ENCODE measurements at places on chromosomes 3 and 15. TPM values are rescaled to one million over a fixed set of nuclear protein-coding genes. Genes with fewer than 3 reads are reported as not detected.

DNA sequence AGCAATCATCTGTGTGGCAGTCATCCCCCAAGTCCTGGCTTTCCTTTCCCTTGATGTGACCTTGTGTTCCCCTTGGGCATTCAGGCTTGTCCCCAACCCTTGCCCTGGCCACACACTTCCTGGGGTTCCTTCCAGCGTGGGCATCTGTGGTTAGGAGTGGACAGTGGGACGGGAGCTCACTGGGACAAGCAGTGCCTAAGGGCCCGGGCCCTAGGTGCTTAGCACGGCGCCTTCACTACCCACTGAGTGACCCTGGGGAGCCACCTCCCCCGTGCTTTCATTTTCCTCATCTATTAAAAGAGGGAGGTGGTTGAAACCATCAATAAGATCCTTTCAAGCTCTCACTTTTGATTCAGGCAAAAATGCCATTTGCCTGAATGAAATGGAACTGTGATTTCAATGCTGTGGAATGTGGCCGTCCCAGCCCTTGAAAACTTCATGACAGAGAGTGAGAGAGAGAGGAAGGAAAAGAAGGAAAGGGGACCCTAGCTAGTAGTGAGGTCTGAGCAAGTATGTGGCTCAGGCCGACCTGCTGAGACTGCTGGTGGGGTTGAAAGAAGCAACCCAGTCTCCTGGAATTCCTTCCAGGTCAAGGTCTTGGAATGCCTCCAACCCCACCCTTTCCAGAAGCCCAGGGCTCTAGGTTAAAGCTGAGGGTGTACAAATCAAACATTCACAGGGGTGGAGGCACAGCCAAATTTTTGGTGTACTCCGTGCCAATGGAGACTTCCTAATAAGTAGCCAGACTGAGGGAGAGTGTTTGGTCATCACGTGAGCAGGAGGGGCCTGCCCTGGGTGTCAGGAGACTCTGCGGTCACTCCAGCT, 302.9 kb downstream of the TLE3 start:
- DNase-seq, result no peak

DNA sequence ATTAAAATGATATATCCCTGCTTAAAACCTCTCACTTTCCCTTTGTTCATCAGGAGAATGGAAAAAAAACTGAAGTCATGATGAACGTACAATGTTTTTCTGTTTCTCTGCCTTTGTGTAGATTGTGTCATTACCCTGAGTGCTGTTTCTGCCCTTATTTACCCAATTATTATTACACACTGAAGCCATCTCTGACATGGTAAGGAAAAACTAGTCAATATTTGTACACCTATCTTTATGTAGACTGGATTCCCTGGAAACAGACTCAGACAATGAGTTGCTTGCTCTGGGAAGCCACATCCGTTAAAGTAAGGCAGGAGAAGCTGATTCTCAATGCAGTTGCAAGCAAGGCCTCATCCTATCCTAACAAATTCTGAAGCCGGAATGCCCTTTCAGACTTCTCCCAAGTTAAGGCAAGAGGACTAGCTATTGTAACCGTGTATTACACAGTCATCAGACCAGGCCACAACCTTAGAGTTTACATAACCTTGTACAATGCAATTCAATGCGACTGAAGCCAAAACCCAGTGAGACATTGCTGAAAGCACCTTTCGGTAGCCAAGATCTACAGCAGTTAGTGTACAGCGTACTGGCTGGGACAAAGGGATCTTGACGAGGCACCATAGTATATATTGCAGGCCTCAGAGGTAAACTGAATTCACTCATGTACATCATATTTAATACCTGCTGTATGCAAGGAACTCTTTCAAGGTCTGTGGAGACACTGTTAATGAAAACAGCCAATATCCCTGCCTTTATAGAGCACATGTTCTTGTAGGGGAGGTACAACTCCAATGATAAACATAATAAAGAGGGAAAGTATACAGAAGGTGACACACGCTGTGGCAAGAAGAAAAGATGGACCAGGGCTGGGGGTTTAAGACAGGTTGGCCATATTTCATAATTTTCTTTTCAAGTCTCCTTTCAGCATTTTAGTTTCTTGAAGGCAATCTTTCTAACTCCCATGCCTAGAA, 1040.8 kb upstream of the SEMA6D start:
- no peak for DNase-seq

DNA sequence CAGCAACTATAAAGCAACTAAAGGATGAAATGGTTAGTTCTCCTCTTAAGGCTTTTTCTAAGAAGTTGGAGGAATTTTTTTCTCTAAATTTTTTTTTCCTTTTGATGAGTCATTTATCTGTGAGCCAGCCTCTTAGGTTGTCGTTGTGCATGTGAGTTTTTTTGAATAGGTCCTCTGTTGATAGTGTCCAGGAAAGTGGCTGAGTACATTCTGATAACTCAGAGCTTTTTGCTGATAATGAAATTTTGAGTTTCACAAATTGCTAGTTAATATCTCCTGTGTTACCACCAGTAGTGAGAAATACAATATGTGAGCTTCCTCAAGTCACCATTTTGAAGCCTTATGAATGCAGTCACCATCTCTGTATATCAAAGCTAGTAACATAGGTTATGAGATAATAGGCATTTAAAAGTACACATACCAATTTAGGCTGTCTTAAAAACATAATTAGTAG, 7.1 kb upstream of the LXN start:
- no peak for DNase-seq

Gene PHC3
- 46.8 TPM for total RNA-seq

- no peak for DNase-seq
These were observed 36.8 kb downstream of the BDH1 start for GRCh38 chr3:197518881-197519421.

DNA sequence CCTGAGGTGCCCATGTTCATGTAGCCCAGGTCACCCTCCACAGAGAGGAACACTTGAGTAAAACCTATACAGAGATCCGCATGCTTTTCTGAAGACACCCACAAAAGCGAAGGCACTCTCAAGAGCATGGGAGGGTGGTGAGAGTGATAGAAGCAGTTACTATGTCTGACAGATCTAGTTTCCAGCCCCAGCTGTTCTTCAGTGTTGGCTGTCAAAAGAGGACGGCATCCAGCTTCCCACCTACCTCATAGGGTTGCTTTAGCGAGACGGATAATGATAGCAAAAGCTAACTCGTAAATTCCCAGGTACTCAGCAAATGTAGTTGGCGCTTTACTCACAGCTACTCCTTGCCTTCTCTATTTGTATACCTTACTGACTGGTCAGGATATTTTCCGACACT, 3.0 kb upstream of the MEX3B start:
- no peak for DNase-seq

Gene TF
- total RNA-seq, result 15.7 TPM

Gene KCNAB1
- total RNA-seq, result 3.7 TPM

Gene CHDH
- total RNA-seq, result 11.0 TPM

Gene ALG1L2
- total RNA-seq, result not detected

- no peak for DNase-seq
These were observed 322.7 kb upstream of the ZNF717 start for GRCh38 chr3:76107935-76108570.

Gene GABRR3
- not detected for total RNA-seq

Gene GPR149
- total RNA-seq, result not detected

Gene AQP9
- 1.5 TPM for total RNA-seq

DNA sequence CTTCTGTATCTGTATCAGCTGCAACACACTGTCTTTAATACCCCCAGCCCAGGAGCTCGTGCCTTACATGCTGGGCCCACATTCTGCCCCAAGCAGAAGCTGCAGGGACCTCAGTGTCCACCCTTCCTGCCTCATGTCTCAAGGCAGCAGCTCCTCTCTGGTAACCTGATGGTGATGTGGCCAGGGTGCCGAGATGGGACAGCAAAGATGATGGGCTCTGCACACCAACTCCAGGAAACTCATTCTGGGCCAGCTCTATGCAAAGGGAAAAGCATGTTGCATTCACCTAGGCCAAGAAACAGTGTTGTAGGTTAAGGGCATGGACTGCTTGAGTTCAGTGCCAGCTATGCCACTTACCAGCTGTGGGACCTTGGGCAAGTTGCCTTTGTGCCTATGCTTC, 79.5 kb upstream of the PRR23C start:
- DNase-seq, result no peak

DNA sequence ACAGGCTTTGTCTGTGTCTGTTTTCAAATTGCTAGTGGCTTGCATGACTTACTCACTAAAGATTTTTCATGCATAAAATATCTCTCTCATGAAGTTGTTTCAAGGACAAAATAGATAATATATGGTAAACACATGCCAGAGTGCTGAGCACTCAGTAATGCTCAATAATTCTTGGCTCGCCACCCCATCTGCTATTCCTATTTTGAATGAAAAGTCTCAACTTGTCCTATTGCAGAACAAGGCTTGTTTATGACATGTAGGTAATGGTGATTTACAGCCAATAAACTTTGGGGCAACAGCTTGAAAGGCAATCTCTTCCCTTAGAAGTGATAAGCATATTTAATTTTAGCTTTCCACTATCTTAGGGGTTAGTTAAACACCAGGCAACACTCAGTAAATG, 789.0 kb upstream of the ROBO1 start:
- no peak for DNase-seq

DNA sequence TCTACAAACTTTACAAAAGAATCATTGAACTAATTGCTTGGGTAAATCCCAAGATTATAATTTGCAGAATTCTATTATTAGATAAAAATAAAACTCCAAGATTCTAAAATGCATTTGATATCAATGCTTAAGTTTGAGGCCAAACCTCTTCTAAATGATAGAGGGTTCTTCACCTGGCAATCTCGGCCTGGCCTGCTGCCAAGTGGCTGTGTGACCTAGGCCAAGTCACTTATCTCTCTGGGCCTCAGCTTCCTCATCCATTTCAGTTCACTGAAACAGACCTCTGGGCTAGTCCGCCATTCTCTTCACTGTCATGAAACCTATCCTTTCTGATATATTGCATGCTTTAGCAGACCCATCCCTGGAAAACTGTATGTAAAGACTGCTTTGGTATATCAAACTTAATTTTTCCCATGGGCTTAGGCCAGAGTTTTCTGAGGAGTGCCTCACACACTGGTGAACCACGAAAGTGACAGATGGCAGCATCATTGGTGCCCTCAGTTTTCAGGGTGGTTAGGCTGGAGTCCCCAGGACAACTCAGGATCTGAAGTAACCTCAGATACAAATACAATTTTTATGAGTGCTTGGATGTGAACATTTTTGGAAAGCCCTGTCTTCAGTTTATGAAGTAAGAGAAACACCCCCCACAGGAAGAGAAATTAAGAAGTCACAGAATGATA, 21.8 kb downstream of the NUDT16 start:
- DNase-seq, result no peak

GRCh38 chr3:128427175-128427857, 39.4 kb downstream of the DNAJB8 start:
- DNase-seq, result peak; percentile 35

- peak; percentile 44 for DNase-seq
These were observed 3.3 kb upstream of the SLC38A3 start for GRCh38 chr3:50201573-50202315.

- no peak for DNase-seq
These were observed 261.9 kb upstream of the ICE2 start for GRCh38 chr15:60740787-60741354.

- no peak for DNase-seq
These were observed 176.3 kb upstream of the ICE2 start for GRCh38 chr15:60655252-60655651.

Gene TRA2B
- total RNA-seq, result 44.2 TPM

DNA sequence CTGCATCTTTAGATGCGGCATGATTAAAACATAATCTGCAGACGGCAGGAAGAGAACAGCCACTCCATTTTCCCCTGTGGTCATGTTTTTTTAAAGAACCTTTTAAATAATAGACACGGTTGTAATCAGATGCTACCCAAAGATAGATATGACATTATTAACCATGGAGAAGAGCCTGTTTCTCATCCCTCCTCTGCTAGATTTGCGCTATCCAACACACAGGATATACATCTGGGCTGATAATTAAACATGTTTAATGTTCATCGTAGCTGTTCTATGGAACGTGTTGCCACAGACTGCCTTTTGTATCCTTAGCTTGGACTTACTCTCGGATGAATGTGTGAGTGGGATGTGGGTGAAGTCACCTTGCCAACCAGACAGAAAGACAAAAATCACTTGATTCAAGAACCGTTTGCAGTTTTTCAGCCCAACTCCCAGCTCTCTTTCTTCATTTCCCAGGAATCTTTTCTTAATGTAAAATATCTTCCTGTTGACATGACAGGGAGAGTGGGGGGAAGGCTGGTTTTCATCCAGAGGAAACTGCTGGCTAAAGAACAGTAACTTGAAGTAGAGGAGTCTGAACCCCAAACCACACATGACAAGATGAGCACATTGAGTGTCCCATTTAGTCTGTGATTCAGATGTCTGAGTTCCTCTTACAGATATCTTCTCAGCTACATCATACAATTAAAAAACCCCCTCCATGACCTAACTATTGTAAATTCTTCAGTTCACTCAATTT, 118.6 kb upstream of the PRICKLE2 start:
- no peak for DNase-seq

DNA sequence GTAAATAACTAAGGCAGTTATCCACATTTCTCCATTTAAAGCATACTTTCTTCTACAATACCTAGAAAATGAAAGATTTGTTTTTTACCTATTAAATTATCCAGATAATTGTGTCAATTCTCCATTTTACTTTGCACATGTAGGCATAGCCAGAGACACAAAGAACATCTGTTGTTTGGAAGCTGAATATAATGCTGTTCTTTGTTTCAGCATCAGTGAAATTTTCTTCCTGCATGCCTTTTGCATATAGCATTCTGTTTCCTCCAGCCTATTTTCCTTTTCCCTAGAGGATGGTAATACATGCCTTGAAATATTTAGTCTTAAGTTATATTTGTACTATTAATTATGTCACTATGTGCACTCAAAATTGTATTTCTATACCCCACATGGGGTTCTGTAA, 233.7 kb downstream of the CNTN6 start:
- no peak for DNase-seq

- no peak for DNase-seq
These were observed 793 bp downstream of the SLC30A4 start for GRCh38 chr15:45521596-45522327.

Gene XIRP1
- total RNA-seq, result 317 TPM

Gene FANCD2OS
- not detected for total RNA-seq

Gene THAP10
- 3.7 TPM for total RNA-seq

DNA sequence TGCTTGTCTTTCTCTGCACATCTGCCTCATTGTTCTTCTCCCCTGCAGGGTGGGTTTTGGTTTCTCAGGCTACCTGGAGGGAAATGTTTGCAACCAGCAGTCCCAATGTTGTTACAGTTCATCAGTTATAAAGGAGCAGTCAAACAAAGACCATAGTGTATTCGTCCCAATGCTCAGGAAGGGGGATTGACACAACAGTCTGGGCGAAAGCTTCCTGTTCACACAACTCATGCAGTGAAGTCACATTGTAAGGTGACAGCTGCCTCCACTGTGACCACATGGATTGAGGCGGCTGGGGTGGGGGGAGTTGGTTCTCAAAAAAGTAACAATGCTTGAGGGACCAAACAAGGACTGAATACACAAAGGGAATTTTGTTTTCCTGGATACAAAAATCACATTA, 28.8 kb upstream of the TF start:
- no peak for DNase-seq

GRCh38 chr3:147099076-147099475, 307.3 kb downstream of the ZIC4 start:
- no peak for DNase-seq

- DNase-seq, result no peak
These were observed 83.8 kb downstream of the MRPL46 start for GRCh38 chr15:88383354-88383753.

All from Right ventricle myocardium inferior (tissue), 1 donor.